ENCODE measurements at places on chromosomes 11 and 22.

- no peak for DNase-seq
These were observed 131.8 kb downstream of the APIP start for GRCh38 chr11:34784318-34784841.

GRCh38 chr11:104653407-104653806, 244.9 kb downstream of the CASP12 start:
- DNase-seq = no peak

DNA sequence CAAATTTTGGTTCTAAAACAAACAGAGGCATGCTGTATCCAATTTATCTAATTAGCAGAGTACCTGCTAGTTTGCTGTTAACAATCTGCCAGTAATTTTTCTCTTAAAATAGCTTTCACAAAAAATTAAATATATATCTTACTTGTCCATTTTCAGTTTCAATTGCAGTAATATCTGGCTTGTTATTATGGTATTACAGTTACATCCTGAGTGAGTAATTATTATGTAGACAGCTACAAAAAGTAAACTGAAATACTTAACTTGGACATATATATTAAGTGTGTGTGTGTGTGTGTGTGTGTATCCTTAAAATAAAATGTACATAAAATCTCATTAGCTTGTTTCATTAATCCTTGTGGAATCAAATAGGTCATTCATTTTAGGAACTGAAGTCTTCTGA, 148.7 kb downstream of the LUZP2 start:
- DNase-seq = no peak

DNA sequence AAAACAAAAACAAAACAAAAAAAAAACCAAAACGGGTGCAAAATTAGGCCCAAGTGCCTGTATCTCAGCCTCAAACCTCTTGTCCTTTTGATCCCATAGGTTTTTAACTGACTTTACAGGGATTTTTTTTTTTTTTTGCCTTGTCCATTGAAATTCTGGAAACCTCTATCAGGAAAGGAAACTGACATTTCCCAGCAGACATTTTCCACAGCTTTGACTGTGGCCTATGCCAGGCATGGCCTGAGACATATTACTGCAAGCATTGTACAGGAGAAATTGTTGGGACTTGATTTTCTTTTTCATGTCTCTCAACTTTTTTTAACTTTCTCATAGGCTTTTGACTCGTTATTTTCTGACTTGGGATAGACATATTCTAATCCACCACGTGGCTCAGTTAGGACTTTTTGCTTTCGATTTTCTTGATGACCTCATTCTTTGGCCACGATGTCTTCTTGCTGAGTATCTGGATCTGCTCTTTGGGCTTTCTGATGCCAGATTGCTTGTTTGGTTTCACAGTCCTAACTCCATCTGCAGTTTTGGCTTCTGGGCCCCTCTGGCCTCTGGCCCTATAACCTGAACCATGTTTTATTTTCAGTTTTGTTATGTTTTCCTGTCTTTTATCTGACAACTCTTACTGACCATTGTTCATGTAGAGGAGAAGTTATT, 336.1 kb upstream of the C11orf87 start:
- DNase-seq = no peak

GRCh38 chr22:29706486-29706885, 13.3 kb upstream of the CABP7 start:
- DNase-seq = no peak

DNA sequence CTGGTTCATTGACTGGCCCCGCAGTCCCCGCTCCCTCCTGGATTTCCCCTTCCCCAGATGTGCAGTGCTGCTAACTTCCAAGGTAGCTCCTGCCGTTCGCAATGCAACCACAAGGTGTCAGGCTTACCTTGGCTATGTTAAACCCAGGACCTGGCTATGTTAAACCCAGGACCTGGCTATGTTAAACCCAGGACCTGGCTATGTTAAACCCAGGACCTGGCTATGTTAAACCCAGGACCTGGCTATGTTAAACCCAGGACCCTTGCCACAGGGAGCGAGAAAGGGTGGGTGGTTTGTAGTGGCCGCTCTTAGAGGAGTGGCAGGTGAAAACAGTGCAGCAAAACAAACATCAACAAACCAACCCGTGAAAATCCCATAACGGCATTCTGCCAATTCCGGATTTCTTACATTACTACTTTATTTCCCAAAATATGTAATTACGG, 2.9 kb upstream of the ADAMTS8 start:
- peak; percentile 38 for DNase-seq

GRCh38 chr11:20046416-20046815, 113.9 kb downstream of the DBX1 start:
- no peak for DNase-seq

GRCh38 chr11:129803533-129803932, 12.1 kb upstream of the TMEM45B start:
- DNase-seq = no peak

GRCh38 chr11:79157738-79158137, 283.1 kb downstream of the TENM4 start:
- DNase-seq = no peak

DNA sequence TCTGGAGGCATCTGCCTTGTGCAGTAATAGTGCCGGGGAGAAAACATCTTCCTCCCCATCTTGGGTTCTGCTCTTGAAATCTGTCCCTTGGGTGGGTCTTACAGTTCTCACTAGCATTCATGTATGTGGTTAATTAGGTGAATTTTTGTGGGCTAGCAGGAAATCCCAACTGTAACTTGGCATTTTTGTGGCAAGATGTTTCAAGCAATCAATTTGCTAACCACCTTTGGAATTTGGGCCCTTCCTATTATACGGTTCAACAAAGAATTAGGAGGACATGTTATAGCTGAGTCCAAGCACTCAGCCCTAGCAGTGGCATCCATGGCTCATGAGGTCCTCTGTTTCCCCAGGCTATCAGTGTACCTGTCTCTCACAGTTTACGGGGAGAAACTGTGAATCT, 89.1 kb upstream of the MTNR1B start:
- no peak for DNase-seq

GRCh38 chr11:126385991-126386728, 30.7 kb downstream of the ST3GAL4 start:
- DNase-seq = no peak

DNA sequence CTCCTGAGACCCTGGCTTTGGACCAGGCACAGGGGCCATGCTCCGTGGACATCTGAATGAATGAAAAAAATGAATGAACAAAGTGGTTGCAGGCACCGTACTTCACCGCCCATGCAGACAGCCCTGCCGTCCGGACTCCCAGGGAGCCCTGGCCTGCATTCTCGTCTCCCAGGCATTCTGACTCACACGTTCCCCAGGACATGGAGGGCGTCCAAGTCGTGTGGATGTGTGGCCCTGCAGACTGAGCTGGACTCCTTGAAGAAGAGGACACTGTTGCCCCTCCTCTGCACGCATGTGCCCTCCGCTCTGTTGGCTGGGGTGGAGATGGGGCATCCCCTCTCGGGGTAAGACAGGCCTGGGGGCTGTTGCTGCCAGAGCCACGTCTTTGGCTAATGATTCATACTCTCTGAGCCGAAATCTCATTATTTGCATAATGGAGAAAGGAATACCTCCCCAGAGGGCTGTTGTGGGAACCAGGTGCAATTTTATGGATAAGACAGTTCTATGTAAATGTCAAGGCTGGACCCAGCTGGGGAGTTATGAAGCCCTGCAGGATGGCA, 49.7 kb downstream of the RTL6 start:
- DNase-seq = no peak

DNA sequence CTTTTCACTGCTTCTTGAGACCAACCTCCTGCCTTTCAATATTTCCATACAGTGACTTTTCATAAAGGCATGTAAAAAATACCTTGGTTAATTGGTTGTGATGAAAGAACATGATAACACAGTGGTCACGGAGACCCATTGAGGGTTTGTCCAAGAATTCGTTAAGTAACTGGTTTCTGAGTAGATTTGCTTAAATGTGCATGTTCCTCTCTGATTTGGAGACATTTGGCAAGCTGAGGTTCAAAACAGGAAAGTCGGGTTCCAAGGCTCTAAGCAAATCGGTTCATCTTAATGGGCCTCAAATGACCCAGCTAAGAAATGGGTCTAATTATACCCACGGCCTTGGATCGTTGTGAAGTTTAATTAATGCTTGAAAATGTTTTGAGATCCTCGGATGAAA, 36.9 kb upstream of the CCND1 start:
- DNase-seq = no peak

DNA sequence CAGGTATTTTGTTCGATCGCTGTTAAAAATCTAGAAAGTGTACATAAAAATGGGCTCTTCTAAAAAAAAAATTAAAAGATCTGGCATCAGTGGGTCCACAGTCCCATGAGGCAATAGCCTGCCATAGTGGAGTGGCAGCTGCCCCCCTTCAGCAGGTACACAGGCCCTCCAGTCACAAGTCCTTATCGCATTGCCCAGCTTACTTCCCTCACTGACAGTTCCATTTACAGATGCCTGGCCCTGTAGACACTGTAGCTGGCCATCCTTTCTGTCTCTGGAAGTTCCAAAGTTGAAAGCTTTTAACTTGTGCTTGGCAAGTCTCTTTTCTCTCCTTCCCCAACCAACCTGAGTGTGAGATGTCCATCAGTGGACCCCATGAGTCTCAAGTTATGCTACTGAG, 11.4 kb downstream of the ZNRF3 start:
- no peak for DNase-seq

- no peak for DNase-seq
These were observed 6.2 kb downstream of the KDM4F start for GRCh38 chr11:95055283-95055897.

GRCh38 chr11:105324156-105324555, 184.6 kb upstream of the CARD18 start:
- no peak for DNase-seq

GRCh38 chr22:33829546-33830280, 90.6 kb downstream of the LARGE1 start:
- DNase-seq = no peak

DNA sequence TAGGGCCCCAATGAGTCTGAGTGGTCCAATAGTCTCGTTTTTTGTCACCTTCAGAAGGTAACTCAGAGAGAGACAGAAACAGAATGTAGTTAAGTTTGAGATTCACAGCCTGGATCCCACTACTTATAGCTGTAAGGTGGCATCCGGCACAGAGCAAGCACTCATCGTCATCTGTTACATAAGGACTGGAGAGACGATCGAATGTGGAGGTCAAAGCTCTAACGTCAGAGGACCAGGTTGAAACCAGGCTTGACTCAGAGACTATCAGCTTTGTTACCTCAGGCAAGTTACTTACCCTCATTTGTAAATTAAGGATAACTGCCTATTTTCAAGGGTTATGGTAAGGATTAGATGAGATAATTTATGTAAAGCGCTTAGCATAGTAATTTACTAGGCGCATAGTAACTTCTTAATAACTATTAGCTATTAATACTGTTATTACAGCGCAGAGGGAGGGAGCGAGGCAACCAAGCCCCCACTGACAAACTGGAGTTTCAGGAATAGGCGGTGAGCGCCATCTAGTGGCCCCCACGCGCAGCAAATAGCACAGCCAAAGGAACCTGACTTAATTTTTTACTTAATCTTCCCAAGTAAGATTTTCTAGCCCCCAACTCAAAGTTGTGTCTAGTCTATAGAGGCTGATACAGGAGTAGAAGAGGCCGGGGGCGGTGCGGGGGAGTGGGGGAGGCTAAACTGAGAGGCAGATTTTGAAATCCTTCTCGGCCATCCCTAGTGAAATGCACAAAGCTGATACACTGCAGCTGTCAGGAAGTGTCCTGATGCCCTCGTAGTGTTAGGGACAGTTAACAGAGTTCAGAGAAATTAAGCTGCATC, 29.0 kb upstream of the API5 start:
- DNase-seq = peak; percentile 19

DNA sequence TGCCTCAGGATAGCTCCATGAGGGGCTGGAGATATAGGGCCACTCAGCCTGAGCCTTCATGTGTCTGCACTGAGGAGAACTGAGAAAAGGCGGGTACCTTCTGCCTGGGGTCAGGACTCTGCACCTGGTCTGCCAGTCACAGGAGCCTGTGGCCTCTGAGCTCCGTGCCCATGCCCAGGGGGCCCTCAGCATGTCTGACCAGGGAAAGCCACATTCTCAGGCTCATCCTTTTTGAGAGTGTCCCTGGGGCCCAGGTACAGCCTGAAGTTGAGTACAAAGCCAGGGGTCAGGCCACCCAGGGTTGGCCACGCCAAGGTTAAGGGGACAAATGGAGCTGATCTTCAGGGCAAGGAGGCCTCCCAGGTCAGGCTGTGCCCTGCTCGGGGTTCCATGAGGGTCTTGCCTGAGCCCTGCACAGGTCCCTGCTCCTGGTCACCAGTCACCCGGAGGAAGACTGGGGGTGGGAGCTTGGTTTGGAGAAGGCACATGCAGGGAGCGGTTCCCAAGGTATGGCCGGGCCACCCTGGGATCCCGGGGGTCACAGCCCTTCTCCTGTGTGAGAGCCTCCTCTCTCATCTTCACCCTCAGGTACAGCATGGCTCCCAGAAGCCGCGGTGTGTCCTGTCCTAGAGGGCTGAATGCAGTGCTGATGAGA, 6.0 kb downstream of the DENND6B start:
- DNase-seq = no peak

DNA sequence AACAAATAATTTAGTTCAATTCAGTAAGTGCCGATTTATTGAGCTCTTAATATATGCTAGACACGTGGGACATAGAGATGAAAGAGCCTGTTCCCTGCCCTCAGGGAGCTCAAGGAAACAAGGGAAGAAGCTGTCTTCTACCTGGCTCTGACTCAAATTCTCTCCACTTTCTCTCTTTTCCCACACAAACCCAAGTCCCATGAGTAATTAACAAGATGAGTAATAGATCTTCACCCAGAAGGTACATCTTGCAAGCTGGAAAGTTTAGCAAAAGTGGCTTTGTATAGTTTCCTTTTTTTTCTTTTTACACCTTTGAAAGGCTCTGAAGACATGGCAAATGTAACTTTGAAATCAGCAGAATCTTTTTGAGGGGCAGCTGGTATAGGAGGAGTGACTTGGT, 48.2 kb upstream of the CHST1 start:
- DNase-seq = no peak

DNA sequence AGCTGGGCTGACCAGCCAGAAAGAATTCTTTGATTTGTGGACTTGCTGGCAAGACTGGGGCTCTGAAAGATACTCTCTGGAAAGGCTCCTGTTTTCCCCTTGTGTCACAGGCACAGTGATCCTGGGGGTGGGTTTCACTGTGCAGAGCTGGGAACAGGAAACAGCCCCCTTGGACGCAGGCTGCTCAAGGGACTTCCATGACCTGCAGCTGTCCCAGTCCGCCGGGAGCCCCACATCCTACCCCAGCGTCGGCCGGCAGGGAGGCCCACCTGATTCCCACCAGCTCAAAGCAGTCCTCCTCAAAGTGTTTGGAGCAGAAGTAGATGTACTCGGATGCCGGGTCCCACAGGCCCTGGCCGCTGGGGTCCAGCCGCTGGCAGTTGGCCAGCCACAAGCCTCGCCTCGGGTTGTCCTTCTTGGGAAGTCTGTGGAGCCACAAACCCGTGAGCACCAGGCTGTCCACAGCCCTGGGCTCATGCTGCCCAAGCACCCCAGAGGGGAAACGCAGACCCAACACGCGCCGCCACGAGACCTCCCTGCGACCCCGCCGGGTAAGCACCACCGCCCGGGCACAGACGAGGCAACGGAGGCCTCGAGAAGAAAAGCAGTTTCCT, 824 bp downstream of the THAP7 start:
- DNase-seq = no peak

DNA sequence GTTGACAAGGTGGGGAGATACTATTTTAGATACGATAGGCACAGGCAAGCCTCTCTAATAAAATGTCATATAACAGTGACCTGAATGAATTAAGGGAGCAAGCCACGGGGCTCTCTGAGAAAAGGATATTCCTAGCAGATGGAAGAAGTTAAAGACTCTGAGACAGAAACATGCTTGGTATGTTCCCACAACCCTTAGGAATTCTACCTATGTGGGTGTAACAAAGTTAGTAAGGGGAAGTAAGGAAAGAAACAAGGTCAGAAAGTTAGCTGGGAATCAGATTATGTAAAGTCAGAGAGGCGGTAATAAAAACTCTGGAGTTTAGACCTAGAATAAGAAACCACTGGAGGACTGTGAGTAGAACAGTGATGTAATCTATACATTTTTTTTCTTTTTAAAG, 59.7 kb upstream of the GDPD4 start:
- DNase-seq = no peak
